ENCODE measurements at places on chromosomes 4 and X.

- peak; percentile 70 for DNase-seq
These were observed 150.9 kb downstream of the SHROOM3 start for GRCh38 chr4:76585897-76586360.

GRCh38 chrX:108494406-108495090 lies 54.9 kb downstream of the COL4A5 start:
- DNase-seq = no peak

DNA sequence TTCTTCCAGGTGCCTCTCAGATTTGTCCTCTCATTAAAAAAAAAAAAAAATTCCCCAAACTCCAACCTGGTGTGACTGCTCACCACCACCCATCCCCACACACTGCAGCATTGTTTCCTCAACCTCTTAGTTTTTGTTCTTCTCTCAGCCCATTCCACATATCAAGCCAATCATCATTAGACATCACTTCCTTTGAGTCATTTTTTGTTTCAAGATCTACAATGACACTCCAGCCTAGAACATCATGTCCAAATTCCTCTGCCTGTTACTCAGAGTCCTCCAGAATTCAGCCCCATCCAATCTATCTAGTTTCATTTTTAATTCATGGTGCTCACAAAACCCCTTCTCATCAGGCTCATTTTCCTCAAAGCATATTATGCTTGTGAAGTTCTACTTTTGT lies 262.5 kb upstream of the TEX13A start:
- no peak for DNase-seq

- no peak for DNase-seq
These were observed 3.7 kb downstream of the ZFP92 start for GRCh38 chrX:153414856-153415510.

DNA sequence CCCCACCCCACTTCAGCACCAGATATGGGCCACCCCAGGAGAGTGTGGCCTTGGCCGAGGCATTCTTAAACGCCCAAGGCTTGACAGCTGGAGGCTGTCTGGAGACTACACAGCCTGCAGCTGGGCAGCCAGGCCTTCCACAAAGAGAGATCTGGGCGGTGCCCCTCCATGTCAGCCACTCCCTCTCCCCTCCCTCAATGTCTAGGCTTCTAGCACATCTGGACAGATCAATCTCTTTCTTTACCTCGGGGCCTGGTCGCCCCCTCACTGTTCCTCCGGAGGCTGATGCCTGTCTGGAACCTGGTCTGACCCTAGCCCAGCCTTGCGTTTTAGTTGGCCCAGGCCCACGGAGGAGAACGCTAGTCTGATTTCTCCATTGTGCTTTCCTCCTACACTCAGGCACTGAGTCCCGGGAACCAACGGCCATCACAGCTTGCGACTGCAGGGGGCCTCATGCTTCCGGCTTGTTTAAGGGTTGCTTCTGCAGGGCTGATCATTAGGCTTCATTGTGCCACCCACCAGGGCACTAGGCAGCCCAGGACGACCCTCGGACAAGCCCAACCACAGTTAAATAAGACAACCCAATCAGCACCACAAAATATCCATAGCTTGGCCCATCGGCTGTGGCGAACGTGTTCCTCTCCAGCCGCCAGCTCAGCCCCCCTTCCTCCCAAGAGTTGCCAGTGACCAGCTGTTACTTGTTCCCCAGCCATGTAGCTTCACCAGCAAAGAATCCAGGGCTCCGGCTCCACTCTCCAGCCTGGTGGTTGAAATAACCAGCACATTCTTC lies 200.6 kb downstream of the BCOR start:
- no peak for DNase-seq

DNA sequence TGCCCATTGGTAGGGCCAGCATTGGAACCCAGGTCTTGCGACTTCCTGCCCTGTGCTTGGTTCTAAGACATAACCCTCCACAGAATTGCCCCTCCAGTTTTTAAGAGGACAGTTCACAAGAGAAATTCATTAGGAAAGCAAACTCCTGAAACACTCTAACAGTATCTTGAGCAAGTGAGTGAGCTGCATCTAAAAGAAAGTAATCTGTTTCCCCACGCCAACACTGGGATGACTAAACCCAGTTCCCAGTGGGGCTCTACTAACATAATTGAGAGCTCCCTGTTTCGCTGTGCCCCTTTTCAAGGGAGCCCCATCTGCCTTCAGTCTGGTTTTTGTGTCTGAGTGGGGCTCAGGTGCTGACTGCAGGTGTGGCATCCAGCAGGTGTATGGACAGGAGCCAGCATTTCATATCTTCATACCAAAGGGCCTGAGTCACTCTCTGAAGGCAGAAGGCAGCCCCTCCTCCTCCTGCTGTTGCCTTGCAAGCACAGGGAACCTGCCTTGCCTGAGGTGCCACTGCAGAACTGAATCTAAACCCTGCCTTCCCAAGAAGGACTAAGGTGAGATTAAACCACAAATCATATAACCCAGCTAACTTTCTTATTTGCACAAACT lies 8.0 kb downstream of the AMOT start:
- no peak for DNase-seq

DNA sequence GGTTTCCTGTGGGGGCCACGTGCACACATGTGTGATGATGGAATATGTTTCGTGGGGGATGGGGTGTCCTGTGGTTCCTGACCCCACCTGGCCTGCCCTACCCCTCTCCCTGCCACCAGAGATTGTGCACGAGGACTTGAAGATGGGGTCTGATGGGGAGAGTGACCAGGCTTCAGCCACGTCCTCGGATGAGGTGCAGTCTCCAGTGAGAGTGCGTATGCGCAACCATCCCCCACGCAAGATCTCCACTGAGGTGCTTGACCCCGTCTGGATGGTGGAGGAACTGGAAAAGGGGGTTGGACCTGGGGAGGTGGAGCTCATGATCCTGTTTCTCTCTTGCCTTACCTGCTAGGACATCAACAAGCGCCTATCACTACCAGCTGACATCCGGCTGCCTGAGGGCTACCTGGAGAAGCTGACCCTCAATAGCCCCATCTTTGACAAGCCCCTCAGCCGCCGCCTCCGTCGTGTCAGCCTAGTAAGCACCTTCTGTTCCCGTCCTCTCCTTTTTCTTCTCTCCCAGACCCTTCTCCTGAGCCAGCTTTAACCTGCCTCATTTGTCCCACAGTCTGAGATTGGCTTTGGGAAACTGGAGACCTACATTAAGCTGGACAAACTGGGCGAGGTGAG lies 5.9 kb downstream of the CDK16 start:
- no peak for DNase-seq

DNA sequence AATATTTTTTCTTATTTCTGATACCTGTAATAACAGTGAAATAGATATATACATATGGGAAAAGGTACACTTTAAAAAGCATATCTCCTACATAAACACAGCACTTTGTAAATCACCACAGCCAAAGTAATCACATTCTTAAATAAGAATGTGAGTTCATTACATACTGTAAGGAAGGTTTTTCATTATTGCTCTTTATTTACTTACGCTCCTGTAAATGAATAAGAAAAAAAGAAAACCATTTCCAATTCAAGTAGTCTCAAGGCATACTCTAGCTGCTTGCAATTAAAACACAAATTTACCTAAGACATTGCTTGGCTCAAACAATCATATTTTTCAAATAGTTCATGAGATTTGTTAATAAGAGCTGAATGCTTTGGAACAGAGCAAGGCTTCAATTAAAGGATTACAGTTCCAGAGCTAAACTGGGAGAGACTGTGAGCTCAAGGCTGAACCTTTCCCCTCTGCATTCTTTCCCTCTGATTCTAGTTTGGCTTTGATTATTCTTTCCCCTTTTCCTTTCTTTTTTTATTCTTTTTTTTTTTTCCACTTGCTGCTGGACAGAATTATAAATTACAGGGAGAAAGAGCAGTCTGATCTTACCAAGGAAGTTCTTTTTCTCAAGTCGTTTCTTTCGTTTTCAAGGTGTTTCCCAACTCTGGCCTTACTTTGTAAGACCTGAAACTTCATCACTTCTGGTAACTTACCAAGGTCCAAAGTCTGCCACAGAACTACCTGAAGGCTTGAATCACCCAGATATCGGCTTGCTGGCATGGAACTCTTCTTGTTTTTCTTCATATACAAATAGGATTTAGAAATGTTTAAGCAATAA lies 278.3 kb downstream of the INPP4B start:
- DNase-seq = no peak

DNA sequence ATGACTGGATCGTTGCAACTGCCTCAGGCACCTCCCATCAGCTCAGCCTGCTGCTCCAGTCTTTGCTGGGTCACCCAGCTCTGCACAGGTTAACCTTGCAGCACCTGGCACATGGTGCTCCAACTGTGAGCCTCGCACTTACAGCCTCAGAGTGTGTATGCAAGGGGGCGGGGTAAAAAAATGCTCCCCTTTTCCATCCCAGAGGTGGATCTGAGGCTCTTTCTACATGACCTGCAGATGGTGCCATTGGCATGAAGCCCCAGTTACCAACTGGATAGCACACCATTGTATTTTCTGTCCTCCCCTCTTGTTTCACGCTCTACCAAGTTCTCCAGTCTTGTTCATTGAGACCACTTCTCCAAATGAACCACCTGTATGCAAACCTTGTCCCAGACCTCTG lies 46.2 kb upstream of the TRPC3 start:
- no peak for DNase-seq

GRCh38 chrX:66684196-66684595 lies 45.3 kb upstream of the EDA2R start:
- DNase-seq = no peak

DNA sequence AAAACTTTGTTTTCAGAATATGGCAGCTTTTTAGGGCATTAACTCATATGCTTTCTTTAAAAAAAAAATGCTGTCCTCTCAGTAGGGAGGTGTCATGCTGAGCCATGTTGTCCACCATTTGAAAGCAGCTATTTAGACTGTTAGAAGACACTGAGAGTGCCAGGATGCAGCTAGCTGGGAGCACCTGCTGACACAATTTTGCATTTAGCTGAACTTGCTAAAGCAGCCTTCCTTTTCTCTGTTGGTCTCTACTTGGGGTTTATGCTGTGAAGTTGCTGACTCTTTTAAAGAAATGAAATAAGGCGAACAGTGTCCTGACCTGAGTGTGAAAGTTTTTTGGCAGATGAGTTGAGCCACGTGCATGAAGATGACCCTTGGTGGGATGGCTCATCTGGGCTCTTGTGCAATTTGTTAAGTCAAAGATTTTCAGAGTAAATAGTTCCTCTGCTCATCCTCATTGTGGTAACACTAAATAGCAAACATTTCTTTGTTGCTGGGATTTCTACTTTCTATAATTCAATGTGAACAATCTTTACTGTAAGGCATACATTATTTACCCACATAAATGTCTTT lies 64.5 kb downstream of the CDS1 start:
- DNase-seq = no peak

- DNase-seq = no peak
These were observed 2466.9 kb downstream of the PCDH7 start for GRCh38 chr4:33187035-33187434.

- DNase-seq = no peak
These were observed 57.2 kb upstream of the FAM9C start for GRCh38 chrX:13101441-13102139.

- no peak for DNase-seq
These were observed 80.4 kb upstream of the GPC4 start for GRCh38 chrX:133495464-133496391.

GRCh38 chr4:75985116-75985515 lies 5.6 kb downstream of the SDAD1 start:
- DNase-seq = no peak

- DNase-seq = no peak
These were observed 1040.7 kb downstream of the RAPGEF2 start for GRCh38 chr4:160143574-160143973.

DNA sequence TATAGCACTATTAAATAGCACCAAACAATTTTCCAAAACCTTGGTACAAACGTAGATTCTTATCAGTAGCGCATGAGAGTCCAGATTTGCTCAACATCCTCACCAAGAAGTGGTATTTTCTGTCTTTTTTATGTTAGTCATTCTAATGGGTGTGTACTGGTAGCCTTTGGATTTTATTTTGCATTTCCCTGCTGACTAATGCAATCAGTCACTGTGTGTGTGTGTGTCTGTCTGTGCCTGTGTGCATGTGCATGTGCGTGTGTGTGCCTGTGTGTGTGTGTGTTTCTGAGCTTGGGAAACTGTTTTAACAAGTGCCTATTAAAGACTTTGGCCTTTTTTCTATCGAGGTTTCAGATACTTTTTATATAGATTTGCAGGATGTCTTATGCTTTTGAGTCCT lies 82.2 kb upstream of the MAGEA10 start:
- no peak for DNase-seq

- DNase-seq = no peak
These were observed 8.0 kb downstream of the ARHGEF38 start for GRCh38 chr4:105560421-105560848.

GRCh38 chr4:27048429-27049238 lies 188.0 kb downstream of the STIM2 start:
- DNase-seq = peak; percentile 32

DNA sequence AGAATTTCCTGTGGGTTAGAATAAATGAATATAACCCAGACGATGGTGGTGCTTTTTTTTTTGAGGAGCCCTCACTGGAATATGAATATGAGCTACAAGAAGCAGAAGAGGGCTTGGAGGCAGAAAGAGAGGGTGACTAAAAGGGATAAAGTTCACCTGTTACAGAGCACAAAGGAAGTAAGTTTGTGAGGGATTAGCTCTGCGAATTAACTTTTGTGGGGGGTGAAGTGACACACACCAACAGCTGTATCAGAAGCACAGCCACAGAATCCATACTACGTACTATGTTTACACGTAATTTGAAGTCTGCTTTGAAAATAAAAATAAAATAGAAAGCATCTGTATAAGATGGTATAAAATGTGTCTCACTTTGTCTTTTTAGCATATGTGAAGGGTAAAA lies 963.6 kb upstream of the DIAPH2 start:
- no peak for DNase-seq

- no peak for DNase-seq
These were observed 102.1 kb downstream of the DCK start for GRCh38 chr4:71095545-71095944.

DNA sequence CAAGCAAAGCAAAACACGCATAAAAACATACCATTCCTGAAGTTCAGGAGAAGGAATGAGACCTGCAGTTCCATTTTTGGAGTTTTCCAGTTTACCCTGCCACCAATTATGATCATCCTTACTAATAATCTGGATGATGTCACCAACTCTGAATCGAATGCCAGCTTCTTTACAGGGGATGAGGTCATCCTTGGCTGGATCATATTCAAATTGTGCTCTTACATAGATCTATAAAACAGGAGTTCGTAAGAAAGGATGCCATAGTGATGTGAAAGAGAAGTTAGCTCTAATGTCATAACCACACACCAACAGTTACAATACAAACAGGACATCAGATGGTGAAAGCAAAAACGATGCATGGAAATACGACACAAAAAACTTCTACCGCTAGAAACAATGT lies 106.5 kb downstream of the NYX start:
- no peak for DNase-seq

- DNase-seq = no peak
These were observed 581.4 kb downstream of the RAB28 start for GRCh38 chr4:12902735-12903134.

DNA sequence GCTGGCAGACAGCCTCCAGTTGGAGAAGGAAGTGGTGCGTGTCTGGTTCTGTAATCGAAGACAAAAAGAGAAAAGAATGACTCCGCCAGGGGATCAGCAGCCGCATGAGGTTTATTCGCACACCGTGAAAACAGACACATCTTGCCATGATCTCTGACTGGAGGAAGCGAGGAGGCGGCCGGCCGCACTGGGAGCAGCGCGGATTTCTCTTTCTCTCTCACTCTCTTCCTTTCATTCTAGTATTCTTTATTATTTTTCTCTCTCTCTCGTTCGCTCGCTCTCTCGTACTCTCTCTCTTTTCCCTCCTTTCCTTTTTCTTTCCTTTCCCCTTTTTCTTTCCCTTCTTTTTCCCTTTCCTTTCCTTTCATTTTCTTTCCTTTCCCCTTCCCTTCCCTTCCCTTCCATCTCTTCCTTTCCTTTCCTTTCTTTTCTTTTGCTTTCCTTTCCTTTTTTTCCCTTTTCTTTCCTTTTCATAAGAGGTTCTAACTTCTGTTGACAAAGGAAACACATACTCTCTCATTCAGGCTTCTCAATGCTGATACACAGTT lies 1.2 kb downstream of the POU3F4 start:
- DNase-seq = no peak
